ENCODE measurements at places on chromosomes 5 and 9.

- no peak for DNase-seq
These were observed 6.1 kb downstream of the ANXA2R start for GRCh38 chr5:43033841-43034590.

DNA sequence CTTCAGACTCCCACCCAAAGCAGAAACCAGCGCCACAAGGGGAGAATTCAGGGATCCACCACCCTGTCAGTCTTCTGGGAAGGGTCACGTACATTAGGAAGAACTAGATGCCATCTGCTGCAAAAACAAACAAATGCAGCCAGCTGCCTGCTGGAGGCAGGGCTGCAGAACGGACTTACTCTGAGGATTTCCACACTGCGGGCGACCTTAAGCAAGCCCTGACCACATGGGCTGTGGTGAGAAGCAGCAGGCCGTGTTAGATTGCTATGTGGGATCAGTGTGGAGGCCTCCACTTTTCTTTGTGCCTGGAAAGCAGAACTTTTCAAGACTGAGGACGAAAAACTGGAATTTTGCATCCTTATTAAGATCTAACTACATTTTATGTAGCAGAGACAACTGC lies 13.4 kb upstream of the LTC4S start:
- DNase-seq = no peak

DNA sequence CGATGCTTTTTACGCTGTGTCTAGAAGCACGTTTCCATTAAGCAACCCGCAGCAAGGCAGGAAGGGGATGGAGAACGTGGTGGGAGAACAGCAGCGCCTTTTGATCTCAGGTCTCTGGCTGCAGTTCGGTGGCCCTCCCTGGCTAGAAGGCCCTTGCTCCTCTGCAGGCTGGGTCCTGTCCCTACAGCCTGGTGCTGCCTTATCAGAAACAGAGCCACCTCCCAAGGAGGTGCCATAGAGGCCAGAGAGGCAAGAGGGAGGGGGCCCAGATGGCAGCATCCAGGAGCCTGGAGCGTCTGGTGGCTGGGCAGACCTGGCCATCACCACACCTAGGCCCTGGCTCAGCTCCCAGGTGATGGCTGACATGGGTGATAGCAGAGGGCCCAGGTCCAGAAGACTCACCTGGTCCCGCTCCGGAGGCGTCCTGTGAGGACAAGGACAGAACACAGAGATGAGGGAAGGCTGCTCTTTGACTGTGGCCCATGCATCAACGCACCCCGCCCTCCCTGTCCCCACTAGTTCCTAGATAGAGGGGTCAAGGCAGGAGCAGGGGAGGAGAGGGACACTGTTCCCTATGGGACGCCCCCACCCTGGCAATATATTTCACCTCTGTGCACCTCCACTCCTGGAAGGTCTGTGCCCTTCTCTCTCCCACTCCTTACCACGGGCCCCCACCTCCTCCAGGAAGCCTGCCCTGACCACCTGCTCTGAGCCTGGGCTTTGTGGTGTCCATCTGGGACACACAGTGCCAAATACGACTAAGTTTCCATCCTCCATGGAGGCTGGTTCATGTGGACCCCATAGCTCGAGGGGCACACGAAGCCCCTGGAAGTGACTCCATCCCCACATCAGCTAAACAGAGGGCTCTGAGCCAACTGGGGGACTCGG lies 41.6 kb upstream of the SARDH start:
- no peak for DNase-seq

GRCh38 chr5:72248410-72248981 lies 71.5 kb downstream of the MRPS27 start:
- peak; percentile 69 for DNase-seq

DNA sequence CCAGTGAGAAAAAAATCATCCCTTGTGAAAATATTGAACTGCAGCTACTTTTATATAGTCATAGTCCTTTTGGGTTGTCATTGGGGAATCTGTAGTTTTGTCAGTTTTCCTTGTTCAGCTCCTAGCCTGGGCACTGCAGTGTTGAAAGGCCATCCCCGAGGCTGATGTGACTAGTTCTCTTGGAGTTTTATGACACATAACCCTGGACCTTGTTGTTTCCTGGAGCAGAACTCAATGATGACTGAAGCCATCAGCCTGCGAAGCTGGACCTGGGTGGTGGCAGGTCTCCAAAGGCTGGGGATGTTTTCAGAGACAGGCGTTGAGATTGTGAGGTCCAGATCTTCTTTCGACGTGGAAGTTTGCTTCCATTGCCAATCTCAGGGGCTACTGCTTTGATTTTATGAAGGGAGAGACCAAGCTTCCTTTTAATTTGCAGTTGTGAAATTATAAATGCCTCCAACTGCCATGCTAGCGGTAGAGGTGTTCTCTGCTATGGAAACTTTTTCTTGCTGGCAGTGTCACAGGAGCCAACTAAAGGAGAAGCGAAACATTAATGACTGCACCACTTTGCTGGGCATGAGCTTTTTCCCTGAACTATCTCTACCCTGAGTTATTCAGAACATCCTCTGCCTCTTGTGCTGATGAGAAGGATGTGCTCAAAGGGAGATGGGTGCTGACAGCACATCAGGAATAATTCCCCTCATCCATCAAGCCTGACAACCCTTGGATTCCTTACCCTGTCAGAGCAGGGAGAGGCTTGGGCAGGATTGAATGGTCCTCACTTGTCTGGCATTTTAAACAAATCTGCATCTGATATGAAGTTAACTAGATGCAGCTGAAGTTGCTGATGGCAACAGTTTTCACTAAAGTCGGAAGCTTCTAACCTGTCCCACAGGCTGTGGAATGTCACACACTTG lies 209.6 kb downstream of the MAST4 start:
- no peak for DNase-seq

GRCh38 chr9:138078846-138079245 lies 201.3 kb downstream of the CACNA1B start:
- DNase-seq = no peak

GRCh38 chr5:154258531-154259217 lies 68.1 kb downstream of the GALNT10 start:
- no peak for DNase-seq

GRCh38 chr9:87597710-87598443 lies 100.2 kb downstream of the DAPK1 start:
- DNase-seq = no peak

GRCh38 chr5:61981886-61982285 lies 324.1 kb upstream of the KIF2A start:
- DNase-seq = no peak

GRCh38 chr5:122187426-122187825 lies 58.1 kb downstream of the ZNF474 start:
- no peak for DNase-seq

- DNase-seq = no peak
These were observed 9.3 kb downstream of the CDO1 start for GRCh38 chr5:115806986-115807653.

DNA sequence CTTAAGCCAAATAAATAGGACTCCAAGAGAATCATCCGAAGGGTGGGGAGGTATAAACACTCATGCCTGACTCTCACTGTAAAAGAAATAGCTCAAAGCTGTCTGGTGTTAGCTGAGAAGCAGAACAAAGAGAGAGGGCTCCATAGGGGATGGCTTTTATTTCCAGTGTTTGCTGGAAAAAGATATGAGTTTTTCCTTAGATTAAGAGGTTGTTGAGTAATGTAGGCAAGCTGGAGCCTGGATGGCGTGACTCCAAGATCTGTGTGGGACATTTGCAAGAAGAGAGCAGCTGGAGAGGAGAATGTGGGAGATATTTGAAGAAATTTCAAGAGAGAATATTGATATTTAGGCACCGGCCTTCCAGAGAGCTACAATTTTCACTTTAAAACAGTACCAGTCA lies 793.7 kb upstream of the RGMB start:
- no peak for DNase-seq

DNA sequence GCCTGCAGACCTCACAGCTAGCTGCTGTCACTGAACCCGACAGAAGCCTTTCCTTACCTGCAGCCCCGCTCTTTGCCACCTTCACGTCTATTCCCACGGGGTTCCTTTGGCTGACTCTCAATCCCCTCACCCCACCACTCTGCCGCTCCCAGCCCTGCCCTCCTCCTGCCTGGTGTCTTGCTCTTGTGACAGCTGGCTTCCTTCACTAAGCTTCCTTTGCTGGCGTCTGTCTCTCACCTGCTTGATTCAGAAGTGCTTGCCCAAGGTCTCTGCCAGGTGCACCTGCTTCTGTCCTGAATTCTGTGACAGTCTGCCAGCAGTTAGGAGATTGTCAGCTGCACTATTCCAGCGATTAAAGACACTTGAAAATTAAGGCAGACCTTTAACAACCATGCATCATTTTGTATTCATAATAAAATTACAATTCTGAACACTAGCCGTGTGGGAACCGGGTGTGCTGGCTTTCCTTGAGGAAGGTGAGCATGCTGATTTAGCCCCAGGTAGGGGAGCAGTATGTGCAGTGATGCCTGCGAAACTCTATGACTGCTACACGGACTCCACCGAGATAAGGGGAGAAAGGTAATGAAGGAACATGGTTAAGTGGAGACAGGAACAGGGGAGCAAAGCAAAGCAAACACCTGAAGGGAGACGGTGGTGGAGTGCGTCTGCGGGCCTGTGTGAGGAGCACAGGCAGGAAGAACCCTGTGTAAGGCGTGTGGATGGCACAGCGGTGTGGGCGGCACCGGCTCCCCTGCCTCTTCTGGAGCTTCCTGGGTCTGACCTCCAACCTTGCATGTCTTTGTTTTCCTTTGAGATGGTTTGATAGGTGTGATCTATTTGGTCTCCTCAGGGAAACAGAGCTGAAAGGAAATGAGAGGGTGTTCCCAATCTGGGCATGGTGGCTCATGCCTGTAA lies 80.1 kb upstream of the CACNA1B start:
- DNase-seq = peak; percentile 46

DNA sequence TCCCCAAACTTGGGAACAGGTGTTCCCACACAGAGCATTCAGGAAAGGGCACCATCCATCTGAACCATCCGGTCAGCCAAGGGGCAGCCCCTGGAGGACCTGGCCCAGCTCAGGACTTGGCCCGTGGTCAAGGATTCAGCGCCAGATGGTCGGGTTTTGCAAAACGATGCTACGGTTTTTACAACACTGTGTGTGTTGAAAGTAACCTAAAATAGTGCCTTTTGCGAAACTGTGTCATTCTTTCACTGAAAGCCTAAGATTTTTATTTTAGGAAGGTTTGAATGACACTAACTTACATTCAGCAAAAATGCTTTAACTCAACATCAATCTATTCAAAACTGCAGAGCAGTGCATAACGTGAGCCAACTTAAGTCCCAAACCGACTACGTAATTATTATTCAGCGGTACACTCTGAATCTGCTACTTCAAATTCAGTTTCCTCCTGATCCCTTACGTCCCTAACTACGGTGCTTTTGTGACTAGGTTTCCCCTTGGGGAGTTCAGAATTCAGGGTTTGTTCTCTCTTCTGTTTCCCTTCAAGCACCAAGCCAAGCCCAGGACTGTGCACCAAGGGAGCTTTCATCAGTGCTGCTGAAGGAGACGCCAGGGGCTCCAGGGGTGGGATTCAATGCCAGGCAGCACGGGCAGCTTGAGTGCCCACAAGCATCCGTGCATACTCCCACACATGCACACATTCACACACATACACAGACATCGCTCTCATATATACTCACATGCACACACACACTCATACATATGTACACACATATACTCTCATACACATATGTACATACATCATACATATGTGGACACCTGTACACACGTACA lies 25.8 kb downstream of the LPCAT1 start:
- peak; percentile 79 for DNase-seq

DNA sequence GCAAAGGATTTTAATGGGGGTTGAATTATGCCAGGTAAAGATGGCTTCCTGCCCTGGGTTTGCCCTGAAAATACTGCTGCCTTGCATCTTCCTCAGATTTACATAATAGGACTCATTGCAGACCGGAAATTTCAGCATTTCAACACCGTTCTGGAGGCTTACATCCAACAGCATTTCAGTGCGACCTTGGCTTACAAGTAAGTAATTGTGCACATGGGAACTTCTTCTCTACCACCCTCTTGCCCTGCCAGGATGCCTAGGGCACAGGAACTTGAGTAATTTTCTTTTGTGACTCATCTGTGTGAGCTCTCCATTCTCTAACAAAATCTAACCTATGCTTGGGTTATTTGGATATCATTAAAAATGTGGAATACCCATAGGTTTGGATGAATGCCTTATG lies 80.2 kb downstream of the DOCK2 start:
- DNase-seq = no peak

DNA sequence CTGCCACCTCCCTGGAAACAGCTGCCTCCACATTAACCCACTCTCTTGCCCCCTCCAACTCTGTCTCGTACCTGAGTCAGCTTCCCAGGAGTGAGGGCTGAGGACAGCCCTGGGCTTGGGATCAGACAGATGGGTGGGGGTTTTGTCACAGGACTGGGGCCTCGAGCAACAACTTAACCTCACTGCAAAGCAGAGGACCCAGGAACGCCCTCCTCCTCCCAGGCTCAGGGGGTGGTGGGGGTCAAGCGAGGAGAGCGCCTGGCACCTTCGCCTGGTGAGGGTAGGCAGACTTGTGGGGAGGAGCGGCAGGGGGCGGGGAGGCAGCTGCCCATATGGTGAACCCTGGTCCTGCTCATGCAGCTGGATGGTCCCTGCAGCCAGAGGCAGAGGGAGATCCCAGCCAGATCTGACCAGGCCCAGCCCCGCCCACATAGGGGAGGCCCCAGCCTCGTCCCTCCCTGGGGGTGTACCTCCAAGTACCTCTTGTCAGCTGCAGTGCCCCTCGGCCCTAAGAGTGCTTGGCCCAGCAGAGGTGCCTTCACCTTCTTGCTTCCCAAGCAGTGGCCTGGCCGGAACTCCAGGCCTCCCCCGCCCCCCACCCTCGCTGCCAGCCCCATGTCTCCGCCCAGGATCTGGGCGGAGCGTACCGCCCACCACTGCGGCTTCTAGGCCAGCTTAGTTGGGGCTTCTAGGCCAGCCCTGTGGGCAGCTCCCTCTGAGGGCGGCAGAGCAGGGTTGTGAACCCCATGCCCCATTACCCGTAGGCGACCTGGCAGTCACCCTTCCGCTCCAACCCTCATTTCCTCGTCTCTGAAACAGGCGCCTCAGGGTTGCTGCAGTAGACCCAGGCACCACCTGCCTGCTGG lies at the start of gene SARDH:
TSS of gene SARDH (minus strand) at position 579 of the 866 bp plus-strand sequence. CDS start 4,179 bp downstream, outside the sequence.
- DNase-seq = no peak

- no peak for DNase-seq
These were observed 127.9 kb upstream of the TARS1 start for GRCh38 chr5:33312571-33313549.
